Effector memory CD8-positive, alpha-beta T cell (primary cell): ENCODE measurements at places on chromosomes 1 and 21.

- DNase-seq, result no peak
Measured at GRCh38 chr1:181001091-181001780, 21.4 kb downstream of the STX6 start.

- DNase-seq, result no peak
Measured at GRCh38 chr1:53062708-53063591, 937 bp downstream of the PODN start.

DNA sequence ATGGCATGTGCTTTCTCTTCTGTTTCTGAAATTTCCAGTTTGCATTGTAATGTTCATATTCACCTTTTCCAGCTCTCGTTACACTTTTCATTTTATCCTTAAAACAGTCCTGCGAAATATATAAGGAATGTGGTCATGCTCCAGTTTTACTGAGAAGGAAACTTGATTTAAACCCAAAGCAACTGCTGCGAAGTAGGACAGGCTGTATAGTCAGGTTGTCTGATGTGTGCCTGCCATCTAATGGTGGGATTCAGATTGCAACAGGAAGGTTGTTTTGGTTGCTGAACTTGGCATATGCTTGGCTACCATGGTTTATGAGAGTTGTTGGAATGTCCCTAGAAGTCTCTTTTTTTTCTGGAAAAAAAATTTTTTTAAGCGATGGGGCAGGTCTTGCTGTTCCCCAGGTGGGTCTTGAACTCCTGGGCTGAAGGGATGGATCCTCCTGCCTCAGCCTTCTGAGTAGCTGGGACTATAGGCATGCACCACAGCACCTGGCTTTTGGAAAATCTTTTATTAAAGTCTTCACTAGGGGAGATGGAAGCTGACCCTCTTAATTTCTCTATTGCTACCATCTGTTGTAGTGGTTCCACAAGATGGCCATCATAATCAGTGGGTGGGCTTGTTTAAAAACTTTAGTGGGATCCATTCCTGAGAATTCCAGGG lies 86.9 kb downstream of the UCK2 start:
- DNase-seq, result peak; percentile 63

DNA sequence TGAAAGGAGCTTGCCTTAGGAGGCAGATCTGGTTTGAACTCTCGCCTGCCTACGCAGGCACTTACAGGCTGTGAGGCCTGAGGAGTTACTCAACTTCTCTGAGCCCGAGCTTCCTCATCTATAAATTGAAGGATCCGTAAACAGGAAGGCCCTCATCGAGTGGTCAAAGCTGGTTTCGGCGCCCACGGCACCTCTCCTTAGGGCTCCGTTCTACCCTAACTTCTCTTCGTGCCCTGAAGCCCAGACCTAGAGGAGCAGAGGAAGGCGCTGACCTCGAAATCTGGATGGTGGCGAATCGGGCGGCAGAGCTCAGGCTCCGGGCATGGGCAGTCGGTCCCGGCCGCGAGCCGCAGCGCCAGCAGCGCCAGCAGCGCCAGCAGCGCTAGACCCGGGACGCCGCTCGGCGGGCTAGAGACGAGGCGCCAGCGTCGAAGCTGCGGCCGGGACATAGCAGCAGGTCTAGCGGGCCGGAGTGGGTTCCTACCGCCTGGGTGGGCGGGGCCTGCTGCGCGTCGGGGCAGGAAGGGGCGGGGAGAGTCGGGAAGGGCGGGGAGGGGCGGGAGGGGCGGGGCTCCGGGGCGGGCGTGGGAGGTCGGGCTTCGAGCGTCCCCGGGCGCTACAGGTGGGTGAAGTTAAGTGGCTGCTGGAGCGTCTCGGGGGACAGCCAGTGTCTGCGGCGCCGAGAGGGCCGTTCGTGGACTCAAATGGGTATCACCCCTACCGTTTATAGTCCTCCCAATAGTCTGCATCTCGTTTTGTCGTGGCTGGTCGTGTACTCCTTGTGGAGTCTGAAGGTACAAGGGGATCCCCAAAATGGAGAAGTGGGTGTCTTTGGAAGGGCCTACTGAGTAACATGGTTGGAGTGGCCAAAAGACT lies at the start of gene CTBS:
Gene CTBS, minus strand, starts transcription at position 474 of the 876 bp plus-strand sequence. Its CDS starts 25 bp downstream, at position 449.
- DNase-seq, result peak; percentile 80

DNA sequence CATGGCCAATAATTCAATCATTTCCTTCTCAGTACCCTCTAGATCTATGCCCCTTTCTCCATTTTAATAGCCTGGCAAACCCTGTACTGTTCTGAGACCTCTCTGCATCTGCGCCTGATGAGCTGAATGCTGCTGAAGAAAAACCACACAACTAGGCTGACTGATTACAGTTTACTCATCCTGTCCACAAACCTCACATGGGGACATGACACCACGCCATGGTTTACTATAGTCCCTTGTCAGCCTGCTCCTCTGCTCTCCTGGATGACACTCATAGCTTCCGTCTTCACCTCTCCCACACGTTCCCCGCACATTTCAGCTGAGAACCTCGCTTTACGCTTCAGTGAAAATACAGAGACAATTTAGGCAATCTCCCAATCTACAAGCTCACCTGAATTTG lies 59.7 kb downstream of the DESI2 start:
- DNase-seq, result no peak

GRCh38 chr1:163035446-163036249 lies 33.5 kb upstream of the RGS4 start:
- DNase-seq, result no peak

DNA sequence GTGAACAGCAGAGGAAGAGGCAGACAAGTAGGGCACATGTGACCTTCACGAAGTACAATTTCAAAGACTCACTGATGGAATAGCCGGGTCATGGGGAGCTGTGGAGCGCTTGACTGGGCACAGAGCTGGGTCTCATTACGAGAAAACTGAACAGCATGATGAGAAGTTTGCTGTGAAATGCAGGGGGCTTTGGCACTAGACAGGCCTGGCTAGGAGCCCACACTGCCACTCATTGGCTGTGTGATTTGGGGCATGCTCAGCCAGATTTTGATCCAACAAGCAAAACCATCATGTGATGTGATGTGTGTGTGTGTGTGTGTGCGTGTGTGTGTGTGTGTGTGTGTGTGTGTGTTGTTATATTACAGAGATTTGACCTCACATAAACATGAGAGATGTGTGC lies 4.9 kb upstream of the IFNGR2 start:
- DNase-seq, result no peak

GRCh38 chr1:94926126-94926914 lies 590 bp downstream of the CNN3 start:
- DNase-seq, result peak; percentile 1

GRCh38 chr1:84803604-84804003 lies 89.4 kb downstream of the LPAR3 start:
- no peak for DNase-seq

DNA sequence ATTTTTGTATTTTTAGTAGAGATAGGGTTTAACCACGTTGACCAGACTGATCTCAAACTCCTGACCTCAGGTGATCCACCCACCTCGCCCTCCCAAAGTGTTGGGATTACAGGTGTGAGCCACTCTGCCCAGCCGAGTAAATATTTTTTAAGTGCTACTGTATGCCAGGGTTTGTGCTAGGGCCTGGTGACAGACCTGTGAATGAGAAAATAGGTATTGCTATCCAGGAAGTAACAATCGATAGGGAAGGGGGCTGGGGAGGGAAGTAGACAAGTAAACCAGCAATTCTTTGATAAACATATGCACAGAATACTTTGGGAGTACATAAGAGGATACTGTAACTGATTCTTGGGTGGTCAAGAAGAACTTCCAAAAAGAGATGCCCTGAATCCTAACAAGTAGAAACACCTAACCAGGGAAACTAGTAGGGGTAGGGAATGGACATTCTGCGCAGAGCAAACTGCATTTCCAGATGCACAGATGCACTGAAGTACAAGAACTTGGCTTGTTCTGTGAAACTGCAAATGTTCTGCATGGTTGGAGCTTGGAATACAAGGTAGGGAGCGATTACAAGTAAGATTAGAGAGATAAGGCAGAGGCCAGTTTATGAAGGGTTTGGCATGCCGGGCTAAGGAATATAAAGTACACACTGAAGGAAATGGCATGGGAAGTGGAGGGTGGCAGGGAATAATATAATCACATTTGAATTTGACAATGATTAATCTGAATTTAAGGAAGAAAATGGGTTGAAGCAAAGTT lies 19.0 kb upstream of the DOCK7 start:
- DNase-seq, result no peak

- DNase-seq, result no peak
Measured at GRCh38 chr21:21246007-21246406, 247.8 kb downstream of the NCAM2 start.

DNA sequence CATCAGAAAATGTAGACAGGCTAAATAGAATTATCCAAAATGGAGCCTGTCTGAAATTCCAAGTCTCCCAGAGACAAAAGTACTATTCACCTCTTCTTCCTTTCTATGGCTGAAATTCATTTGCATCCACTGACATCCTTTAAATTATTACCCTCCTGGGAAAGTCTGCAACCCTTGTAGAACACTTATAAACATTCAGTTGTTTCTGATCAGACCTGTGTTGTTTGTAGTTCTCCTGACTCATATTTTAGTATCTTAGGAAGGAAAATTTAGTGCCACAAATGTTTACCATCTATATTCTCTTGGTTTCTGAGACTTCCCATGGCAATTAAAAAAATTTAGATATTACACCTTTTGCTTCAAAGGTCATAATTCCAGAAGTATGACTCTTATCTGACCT lies 69.6 kb upstream of the C1orf105 start:
- no peak for DNase-seq

GRCh38 chr1:5728663-5729355 lies 263.4 kb downstream of the NPHP4 start:
- DNase-seq, result no peak

GRCh38 chr21:35288238-35288637 lies 239.1 kb upstream of the RUNX1 start:
- DNase-seq, result no peak

DNA sequence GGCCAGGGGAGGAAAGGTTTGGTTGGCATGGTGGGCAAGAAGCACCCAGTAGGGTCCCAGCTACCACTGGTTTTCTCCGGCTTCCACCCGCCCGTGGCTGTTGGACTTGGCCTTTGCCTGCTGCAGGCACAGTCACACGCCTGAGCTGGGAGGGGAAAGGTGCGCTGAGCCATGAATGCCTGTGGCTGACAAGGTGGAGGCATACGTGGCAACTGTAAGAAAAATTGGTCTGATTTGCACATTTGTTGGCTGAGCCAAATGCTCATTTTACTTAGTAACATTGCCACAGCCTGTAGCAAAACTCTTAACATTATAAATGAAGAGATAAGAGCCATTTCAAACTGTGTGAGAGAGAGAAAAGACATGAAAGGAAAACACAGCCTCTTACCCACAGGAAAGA lies 191.6 kb downstream of the PTPRC start:
- DNase-seq, result no peak

GRCh38 chr1:59116920-59117542 lies 179.9 kb upstream of the FGGY start:
- DNase-seq, result no peak

DNA sequence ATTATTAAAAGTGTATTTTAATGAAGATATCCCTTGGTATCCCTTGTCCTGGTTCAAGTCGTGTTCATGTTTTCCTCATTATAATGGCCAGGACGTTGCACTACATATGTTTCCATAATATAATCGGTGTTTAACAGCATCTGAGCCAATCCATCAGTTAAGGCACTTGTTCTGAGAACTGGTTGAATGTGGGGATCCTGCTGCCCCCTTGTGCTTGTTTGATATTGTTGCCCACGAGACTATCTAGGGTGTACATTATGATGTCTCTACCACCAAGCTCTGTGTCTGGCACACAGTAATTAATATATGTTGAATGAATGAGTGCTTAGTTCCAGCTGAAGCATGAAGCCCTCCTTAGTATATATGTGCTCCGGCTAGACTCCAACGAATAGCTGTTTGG lies 193.0 kb downstream of the CACNA1E start:
- no peak for DNase-seq

GRCh38 chr21:26844258-26845065 lies 747 bp downstream of the ADAMTS1 start:
- no peak for DNase-seq

GRCh38 chr1:165845992-165846748 lies 18.8 kb downstream of the UCK2 start:
- DNase-seq, result no peak

GRCh38 chr1:31787261-31787660 lies 23.1 kb upstream of the ADGRB2 start:
- no peak for DNase-seq

- DNase-seq, result no peak
Measured at GRCh38 chr1:22362626-22363402, 88.8 kb upstream of the ZBTB40 start.

- no peak for DNase-seq
Measured at GRCh38 chr21:17359781-17360180, 153.1 kb upstream of the CXADR start.

DNA sequence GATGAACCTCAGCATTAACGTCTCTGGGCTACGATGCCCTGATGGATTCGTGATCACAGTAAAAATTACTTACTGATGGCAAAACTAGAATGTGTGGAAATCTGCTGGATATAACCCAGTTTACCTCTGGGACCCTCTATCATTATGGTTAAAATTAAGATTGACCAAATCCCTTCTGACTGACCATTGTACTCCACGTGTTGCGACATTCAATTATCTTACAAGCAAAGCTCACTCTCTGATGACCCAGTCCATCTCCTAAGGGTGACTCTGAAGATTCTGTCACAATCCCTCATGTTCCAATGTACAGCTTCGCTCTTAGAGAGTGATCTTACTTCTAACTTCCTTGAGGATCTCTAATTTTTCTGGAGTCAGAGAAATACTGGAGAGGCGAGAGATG lies 288.5 kb upstream of the RUNX1 start:
- no peak for DNase-seq

GRCh38 chr1:57222307-57222706 lies 201.6 kb downstream of the DAB1 start:
- DNase-seq, result no peak

- no peak for DNase-seq
Measured at GRCh38 chr1:42753070-42753469, 13.0 kb upstream of the CLDN19 start.

DNA sequence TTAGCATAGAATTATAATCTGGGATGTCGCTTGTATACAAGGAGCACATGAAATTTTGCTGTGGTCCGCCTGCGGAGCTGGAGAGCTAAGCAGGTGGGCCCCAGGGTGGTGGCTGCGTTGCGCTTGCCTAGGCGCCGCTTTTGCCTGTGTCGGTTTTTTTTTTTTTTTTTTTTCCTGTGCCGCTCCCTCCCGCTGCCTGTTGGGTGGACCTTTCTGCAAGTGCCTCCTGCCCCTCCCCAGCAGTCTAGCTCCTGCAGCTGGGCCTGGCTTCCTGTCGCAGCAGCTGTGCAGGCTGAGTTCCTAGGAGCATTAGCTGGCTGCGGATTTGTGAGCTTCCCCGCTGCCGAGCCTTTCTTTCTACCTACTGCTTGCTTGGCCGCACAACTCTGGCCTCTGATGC lies 20.6 kb downstream of the PYHIN1 start:
- DNase-seq, result no peak
